ENCODE measurements at places on chromosomes 6 and 20.

DNA sequence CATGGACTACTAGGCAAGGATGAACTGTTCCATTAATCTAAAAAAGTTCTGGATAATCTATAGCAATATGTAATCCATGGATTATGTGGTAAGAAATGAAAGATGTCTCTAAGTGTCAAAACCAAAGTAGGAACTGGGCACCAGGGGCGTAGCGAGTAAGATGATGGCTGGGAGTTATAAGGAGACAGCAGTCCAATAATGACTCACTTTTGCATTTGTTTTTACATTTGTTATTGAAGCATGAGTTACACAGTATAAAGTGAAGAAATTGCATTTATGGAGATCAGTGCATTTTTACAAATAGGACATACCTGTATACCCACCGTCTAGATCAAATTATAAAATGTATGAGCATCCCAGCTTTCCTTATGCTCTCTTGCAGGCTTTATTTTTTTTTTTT is 878.5 kb upstream of the MAP3K7 start:
- DNase-seq, result no peak

DNA sequence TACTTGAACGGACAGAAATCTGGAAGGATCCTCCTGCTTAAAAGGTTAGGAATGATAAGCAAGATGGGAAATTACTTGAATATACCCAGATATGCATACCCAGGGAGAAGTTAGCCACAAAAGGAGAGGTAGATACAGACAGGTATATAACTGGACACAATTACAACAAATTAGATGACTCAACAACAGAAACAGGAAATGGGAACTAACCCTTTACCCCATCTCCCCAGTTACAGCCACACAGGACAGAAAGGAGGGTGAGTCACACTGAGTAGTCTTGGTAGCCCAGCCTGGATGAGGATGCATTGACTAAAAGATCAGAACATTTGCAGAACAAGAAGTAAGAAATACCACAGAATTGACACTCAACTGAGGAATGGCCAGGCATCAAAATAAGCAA is 61.2 kb downstream of the C6orf52 start:
- no peak for DNase-seq

DNA sequence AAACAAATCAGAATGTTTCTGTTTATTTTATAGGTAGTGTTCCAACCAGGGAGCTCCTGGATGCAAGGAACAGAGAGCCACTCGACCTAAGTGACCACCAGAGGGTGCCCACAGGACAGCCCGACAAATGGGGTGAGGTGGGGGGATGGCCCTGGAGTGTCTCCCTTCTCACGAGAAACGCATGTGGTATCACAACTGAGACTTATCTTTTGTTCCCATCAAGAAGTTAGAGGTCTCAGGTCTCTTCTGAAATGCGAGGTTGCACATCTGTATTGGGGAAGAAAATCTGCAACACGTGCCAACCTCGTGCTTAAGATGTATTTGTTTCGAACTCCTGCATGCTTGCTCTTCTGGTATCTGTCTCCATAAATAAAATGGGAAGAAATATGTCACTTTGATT is 104.0 kb downstream of the ISM1 start:
- DNase-seq, result no peak

- no peak for DNase-seq
These were observed 8.7 kb upstream of the OSER1 start for GRCh38 chr20:44219170-44219730.

- DNase-seq, result no peak
These were observed 184.3 kb downstream of the DST start for GRCh38 chr6:56458324-56458884.

All from renal cortex interstitium (tissue), 15 donors.